HFF-Myc (cell line): ENCODE measurements at places on chromosomes 3 and 15.

DNA sequence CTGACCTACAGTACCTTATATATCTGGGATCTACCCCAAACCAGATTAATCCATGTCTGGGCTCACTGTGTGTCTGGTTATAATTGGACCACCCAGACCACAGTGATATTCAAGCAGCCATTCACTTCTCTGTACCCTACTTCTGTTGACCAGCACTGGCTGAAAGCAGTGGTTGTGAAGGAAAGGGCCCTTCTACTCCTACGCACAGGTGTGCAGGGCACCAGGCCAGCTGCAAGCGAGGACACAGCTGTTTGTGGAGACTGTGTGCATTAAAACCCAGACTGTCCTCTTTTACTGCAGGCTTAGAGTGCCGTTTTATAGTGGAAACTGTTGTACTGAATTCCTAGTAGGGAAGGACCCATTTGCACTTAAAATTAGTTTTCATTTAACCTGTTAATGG is 29.5 kb downstream of the CTDSPL start:
- DNase-seq: no peak

- no peak for DNase-seq
Measured at GRCh38 chr3:129016720-129017483, 15.8 kb downstream of the EFCC1 start.

DNA sequence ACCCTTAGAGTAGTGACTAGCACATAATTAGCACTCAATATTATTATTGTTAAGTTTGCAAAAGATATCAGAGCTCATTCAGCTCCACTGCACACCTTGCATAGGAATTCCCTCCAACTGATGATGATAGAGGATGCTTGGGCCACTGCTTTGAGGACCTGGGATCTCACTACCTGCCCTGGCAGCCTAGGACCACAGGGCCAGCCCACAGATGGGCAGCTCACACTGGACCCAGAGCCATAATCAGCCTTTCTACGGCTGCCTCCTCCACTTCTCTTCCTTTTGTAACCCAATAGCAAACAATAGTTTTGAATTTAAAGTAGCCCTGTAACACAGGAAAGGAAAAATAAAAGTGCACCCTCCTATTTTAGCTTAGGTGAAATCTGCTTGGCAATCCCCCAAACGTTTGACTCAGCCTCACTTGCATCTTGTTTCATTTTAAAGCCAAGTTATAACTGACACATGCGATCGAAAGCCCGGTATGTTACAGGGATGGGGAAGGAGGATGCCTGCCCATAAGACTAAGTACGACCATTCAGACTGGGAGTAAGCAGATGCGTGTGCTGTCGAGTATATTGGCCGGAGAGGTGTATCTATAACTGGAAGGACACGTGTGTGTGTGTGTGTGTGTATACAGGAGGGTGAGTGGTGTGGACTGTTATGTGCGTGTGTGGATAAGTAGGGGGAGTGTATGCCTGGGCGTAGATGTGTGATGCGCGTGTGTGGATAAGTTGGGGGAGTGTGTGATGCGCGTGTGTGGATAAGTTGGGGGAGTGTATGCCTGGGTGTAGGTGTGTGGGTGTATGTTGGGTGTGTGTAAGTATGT is 65.9 kb downstream of the CPN2 start:
- no peak for DNase-seq

- DNase-seq: no peak
Measured at GRCh38 chr3:186823386-186823785, 17.1 kb upstream of the RFC4 start.

DNA sequence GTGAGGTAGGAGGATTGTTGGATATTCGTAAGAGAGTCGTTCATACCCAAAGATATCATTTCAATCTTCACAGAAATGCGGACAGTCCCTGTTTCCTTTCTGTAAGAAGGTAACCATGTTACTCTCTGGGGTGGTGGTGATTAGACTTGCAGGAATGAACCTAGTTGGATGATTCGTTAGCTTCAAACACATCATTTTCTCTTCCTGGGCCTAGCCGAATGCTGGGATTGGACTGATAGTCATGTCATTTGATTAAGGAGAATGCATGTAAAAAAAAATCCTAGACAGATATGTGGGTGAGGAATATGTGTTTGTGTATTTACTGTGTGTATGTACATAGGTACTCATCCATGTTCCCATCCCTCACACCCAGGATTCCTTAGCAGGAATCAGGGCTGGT is 12.4 kb downstream of the SLCO3A1 start:
- DNase-seq: no peak

DNA sequence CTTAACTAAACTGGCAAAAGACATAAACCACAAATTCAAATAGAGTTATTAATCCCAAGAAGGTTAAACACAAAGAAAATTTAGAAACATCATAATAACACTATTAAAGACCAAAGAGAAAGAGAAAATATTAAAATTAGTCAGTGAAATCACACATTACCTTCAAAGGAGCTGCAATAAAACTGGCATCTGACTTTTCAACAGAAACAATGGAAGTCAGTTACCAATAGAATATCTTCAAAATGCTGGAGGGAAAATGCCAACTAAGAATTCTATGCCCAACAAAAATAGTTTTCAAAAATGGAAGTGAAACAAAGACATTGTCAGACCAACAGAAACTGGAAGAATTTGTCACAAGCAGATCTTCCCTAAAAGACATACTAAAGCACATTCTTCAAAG is 68.7 kb upstream of the RNF7 start:
- DNase-seq: no peak

DNA sequence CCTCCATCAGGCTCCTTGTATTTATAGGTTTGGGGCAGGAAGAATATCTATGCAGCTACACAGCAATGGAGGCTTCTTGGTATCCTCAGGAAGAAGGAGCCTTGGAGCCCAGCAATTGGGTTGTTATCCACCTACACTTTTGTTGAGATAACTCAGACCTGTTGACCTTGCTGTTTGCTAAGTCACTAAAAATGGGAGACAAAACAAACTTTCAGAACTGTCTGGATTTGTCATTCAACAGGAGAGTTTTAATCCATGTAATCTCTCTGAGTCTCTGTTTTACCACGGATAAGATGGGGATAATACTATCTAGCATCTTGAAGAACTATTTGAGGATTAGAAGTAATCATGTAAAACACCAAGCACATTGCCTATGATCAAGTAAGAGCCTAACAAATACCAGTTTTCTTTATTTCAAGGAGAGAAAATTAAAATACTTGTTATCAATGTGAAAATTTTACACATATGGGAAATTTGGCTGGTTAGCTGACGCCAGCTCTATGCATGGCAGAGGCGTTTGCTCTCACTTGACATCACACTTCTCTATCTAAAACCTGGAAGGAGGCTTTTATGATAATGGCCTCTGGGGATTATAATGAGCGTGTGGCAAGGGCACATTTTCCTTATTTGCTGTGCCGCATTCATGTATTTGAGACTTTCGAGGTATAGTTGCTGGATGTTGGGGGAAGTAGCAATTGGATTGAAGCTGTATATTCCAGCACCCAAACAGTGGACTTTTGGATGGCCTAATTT is 215.6 kb downstream of the PDCD6IP start:
- DNase-seq: no peak

DNA sequence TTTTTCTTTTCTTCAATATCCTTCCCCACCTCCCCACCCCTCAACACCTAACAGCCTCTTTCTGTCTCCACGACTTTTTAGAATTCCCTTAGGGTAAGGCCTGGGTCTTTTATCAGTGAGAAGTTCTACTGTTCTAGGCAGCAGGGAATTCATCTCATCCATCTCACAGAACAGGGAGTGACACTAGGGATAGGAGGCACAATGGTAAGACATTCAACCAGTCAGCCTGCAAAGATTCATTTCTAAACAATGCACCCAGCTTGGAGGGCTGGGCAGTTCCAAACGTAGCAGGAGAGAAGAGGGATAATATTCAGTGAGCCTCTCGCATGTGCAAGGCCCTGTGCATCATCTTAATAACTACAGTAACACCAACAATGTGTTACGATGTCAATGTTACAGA is 43.6 kb downstream of the LRIG1 start:
- no peak for DNase-seq

- DNase-seq: no peak
Measured at GRCh38 chr15:97761110-97761509, 199.4 kb upstream of the ARRDC4 start.

- no peak for DNase-seq
Measured at GRCh38 chr3:147799601-147800000, 390.4 kb downstream of the ZIC1 start.

DNA sequence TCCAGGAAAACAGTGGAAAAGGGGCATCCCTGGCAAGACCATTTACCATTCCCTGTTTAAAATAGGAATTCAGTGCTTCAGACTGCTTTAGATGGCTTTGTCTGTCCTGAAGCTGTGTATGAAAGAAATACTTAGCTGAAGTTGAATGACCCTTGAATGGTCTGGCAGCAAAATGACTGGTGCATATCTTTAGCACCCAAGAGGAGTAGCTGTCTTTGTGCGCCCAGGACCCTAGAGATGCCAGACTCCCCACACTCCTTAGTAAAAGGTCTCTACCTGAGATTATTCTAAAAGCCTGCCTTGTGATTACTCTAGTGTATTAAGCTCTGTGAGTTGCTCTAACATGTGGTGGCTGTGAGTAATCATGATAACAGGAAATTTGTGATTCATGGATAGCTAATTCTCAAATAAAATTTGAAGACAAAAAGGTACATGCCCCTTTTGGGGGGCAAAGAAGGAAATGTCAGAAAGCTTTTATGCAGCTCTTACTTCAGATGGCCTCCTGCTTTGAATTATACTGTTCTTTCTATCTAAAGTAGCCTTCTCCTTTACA is 3.2 kb downstream of the MAPKBP1 start:
- DNase-seq: no peak

DNA sequence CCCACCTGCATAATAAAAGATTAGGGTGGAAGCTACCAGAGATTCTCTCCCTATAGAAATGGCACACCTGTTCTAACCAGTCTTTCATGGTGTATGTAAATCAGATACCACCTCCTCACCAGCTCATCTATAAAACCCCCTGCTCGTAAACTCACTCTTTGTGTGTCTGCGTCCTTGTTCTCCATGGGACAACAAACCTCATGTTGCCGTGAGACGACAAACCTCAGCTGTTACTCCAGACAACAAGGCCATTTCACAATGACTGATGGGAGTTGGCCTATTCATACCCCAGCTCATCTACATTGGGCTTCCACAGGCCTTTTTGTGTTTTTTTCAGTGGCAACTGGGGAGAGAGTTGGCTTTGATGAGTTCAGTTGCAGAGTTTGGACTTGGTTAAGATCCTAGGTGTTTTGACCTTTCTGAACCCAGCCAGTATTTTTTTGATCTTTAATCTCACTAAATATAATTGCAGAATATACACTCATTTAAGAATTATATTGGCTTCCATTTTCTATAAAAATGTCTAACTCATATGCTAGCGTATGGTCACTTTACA is 96.6 kb upstream of the LRIG1 start:
- no peak for DNase-seq

DNA sequence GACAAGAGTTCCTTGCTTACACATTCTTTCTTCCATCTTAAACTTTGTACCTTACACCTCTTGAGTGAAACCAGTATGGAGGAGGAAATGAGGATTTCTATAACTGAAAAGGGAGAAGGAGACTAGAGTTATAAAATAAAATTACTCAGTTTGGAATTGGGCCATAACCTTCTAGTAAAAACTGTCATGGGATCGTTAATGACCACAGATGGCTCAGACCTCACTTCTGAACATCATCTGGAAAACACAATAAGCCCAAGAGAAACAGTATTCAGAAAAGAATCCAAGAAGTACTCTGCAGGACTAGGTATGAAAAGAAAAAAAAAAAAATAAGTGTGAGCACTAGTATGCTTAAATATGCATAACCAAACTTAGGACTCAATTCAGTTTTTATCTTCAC is 12.1 kb downstream of the GAP43 start:
- DNase-seq: no peak

DNA sequence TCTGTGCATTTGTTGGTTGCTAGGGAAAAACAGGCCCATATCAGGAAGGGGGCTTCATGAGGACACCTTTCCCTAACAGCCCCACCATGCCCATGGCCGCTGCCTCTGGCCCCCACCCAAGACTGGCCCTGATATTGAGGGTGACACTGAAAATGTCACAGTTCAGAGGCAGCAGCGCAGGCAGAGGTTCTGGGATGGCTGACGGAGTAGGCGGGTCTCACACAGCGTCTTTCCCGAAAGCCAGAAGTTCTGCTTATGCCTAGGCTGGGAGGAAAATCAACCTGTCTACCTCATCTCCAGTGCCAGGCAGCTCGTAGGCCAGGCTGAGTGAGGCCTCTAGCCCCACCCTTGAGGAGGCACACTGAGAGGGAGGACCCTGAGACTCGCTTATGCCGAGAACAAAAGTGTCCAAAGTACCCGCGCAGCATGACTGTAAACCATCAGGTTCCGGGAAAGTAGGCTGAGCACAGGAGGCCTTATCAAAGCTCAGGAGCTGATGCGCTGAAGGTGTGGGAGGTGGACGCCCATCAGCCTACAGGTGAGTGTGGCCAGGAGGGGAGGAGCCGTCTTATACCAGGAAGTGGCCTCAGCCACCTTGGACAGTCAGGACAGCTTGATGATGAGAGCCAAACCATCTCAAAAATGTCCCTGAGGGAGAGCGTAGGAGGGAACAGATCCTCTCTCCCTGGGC is 27.5 kb downstream of the GRAMD2A start:
- DNase-seq: no peak
